Bronchus fibroblast of lung (primary cell): ENCODE measurements at places on chromosomes 5 and 9. TPM values are rescaled to one million over a fixed set of nuclear protein-coding genes. Genes with fewer than 3 reads are reported as not detected.

ABLIM3 gene
- total RNA-seq: 63.9 and 64.7 TPM in 2 replicates

FXN gene
- total RNA-seq: 15.3 and 16.5 TPM in 2 replicates

SLF1 gene
- 8.6 and 10.3 TPM in 2 replicates for total RNA-seq

KCNV2 gene
- total RNA-seq: not detected in 2 replicates

MARCHF11 gene
- not detected in 2 replicates for total RNA-seq
